ENCODE measurements at places on chromosomes 16 and 17.

- DNase-seq: peak; percentile 84
Observed at GRCh38 chr17:83103200-83103942, 24.0 kb downstream of the METRNL start.

DNA sequence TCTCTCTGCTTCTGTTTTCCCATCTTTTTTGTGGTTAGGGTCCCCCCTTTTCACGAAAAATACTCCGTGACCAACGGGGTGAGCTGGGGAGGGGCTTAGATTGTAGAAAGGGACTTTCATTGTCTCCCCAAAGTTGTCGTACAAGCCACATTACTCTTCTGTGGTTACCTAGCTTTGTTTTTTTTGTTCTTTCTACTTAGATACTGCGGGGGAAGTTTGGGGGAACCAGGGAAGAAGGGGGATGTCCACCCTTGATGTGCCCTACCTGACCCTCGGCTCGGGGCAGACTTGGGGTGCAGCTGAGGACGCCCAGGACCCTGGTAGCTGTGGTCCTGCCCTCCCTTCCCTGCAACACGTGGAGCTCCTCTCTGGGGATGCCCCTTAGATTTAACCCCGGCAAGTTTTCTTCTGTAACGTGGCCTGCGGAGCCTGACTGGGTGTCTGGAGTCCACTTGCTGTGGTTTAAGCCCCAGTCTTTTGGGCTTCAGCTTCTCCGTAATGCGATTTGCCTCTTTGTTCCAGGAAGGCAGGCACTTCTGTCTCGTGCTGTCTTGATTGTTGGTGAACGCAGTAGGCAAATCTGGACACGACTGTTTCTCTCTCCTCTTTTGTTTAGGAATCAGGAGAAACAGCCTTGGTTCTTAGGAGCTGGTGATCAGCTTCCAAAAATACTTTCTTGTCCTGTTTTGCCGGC lies 892 bp downstream of the ABCC1 start:
- DNase-seq: peak; percentile 49

GRCh38 chr17:28112181-28112580 lies 69.7 kb downstream of the NLK start:
- DNase-seq: no peak

DNA sequence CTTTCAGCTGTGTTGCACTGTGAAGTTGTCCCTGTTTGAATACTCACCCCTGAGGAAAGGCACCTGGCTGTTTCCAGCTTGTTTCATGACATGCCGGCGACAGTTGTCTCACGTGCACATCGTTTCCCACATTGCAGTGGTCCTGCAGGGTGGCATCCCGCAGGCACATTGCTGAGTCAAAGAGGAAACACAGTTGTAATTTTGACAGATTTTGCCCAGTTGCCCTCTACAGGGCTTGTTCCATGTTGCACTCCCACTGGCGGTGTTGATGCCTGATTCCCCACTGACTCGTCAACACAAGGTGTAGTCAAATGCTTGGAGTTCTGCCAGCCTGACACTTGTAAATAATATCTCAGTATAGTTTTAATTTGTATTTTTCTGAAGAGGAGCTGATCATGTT lies 23.8 kb downstream of the EPN2 start:
- DNase-seq: peak; percentile 10

GRCh38 chr17:42980766-42981397 lies 517 bp downstream of the RUNDC1 start:
- DNase-seq: peak; percentile 91
